ENCODE measurements at places on chromosomes 6 and 20.

- DNase-seq = no peak
Observed at GRCh38 chr20:48047447-48047846, 262.2 kb upstream of the SULF2 start.

DNA sequence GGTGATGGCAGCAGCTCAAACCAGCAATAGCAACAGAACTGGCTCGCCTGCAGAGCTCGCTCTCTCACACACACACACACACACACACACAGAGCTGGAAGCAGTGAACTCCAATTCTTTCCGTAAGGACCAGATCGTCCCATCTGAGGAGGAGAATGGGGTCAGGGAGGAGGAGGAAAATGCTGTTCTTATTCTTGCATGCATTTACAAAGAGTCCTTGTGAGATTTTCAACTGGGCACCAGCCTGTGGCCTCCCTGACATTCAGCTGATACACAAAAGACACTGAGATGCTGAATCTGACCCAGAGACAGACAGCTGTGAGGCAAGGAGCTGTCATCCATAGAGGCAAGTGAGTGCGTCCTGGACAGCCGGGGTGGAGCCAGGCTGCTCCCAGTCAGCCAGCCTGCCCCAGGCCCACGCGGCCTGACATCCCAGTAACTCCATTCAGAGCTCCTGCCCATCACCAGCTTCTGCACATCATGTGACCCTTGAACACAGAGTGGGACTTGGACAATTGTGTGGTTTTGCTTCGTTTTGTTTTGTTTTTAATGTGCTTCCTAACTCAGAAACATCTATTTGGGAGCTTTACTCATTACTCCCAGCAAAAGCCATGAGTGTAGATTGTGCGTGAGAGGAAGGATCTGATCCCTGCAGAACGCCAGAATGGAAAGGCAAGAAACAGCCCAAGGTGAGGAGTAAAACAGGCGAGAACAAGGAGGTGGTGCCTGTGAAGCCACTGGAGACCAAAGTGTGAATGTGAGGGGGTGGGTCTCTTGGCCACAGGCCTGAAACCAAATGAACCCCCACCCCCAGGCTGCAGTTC lies 2.1 kb downstream of the SERPINB9 start:
- DNase-seq = peak; percentile 44

- peak; percentile 35 for DNase-seq
Observed at GRCh38 chr6:168607272-168608112, 166.5 kb downstream of the SMOC2 start.

- peak; percentile 87 for DNase-seq
Observed at GRCh38 chr6:6927521-6928361, 180.0 kb upstream of the RREB1 start.

DNA sequence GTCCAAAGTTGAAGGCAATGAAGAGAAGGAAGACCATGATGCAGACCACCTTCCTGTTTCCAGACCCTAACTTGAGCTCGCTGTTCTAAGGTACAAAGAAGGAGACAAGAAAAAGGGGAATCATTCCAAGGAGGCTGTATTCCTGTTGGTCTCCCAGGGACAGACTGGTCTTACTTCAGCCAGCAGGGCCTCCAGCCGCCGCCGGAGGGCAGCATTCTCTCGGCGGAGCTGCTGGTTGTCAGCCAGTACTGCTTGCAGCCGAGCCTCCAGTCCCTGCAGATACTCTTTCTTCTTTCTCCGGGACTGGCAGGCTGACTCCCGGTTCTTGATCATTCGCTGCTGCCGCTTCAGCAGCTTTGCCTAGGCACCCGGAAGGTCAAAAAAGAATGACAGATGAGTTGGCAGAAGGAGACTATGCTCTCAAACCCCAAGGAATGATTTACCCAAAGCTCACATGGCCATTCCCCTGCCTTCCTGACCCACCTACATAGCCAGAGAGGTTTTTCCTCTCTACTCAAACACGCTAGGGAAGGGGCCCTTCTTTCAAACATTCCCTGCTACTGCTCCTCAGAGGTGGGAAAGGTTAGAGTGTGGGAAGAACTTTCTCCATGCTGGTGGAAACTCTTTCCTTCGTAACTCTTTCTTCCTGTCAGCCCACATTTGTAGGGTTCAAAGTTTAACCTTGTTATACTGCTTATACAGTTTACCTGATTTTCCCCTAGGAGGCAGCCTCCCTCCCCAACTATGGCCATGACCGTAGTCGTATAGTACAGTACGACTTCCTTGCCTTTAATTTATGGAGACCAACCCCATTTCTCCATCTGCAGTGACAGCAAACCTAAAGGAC lies 9.0 kb downstream of the ATF6B start:
- DNase-seq = peak; percentile 74

GRCh38 chr6:2768696-2769095 lies 3.5 kb downstream of the WRNIP1 start:
- DNase-seq = no peak

GRCh38 chr6:72111611-72112010 lies 225.3 kb downstream of the RIMS1 start:
- DNase-seq = no peak

DNA sequence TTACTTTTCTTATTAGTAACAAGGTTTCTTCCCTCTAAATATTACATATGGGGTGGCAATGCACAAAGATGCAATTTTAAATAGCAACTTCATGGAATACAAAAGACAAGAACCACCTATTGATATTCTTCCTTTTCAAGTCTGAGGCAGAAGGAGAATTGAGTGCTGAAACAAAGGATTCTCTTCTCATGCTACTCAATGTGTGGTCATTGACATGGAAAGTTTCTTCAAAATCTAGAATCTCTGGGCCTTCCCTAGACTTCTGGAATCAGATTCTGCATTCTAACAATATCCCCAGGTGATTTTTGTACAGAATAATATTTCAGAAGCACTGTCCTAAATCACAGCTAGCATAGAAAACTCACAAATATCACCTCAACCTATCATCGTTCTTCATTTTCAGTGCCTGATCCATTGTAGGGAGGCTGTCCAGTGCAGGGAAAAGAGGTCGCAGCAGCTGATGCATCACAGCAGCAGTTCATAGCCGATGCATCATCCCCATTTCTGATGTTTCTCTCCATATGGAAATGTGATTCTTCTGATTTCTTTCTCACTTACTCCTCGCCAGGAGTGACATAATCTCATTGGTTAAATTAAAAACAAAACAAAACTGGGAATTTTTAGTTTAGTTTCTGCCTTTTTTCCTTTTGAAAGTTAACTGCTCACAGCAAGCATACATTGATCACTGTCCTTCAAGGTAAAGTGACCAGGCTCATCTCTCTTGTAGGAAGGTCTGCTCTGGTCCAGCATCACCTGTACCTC lies 139.5 kb upstream of the FAM83B start:
- DNase-seq = no peak

GRCh38 chr20:48786951-48787705 lies 40.7 kb downstream of the PREX1 start:
- no peak for DNase-seq

- peak; percentile 47 for DNase-seq
Observed at GRCh38 chr6:46651006-46651405, 1.6 kb downstream of the CYP39A1 start.

DNA sequence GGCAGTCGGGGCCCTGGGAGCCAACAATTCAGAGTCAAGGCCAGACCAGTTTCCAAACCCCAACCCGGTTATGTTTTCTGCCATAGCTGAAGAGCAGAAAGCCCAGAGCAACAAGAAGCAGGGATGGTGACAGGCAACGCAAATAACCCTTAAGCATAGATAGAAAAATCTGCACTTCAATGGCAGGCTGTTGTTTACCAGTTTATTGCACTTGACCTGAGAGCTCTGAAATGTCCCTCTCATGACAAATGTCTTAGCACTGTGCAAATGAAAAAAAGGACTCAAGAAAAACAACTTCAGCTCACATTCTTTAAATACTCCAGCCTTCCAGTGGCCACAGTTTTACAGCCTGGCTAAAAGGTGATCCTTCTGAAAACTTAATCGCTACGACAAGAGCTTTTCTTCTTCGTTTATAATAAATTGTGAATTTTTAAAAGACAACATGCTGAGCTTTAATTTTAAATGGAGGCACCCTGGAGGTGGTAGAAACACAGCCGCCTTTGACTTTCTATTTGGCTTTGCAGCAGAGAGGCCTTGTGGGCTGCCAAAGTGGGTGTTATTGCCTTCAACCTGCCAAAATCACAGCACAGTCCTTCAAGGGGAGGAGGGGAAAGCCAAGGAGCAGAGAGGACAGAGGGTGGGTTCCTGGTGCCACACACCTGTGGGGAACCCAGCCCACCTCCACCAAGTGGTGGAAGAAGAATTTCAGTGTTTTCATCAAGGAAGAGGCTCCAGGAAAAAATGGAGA lies 289.5 kb upstream of the CDYL start:
- no peak for DNase-seq

DNA sequence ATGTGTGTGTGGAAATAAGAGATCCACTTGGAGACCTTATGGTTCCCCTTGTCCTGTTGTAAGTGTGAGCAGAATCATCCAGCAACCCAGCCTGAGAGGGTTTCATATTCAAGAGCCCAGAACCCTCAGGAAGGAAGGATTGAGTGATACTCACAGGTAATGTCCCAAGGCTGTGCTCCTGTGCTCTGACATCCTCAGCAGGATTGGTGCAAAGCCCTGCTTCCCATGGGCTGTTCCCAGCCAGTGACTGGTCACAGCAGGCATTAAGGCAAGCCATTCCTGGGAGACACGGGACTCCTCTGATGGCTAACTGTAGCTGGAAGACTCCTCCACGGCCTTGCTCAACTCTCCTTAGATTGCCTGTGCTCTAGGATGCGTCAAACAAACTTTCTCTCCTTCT lies 33.8 kb upstream of the HLA-G start:
- DNase-seq = no peak

GRCh38 chr20:10713161-10713560 lies 39.4 kb upstream of the JAG1 start:
- DNase-seq = no peak

- DNase-seq = no peak
Observed at GRCh38 chr20:35085477-35086225, 7.0 kb downstream of the TRPC4AP start.

GRCh38 chr6:109393886-109394281 lies 11.6 kb upstream of the CD164 start:
- no peak for DNase-seq

GRCh38 chr20:2692036-2692885 lies at the start of gene EBF4:
Gene EBF4, plus strand, starts transcription at chr20:2692780. Its CDS starts 866 bp downstream, at chr20:2693646.
- DNase-seq = peak; percentile 50

- no peak for DNase-seq
Observed at GRCh38 chr20:43467589-43467988, 9.9 kb downstream of the SRSF6 start.

GRCh38 chr6:125307150-125307838 lies 5.5 kb upstream of the HDDC2 start:
- no peak for DNase-seq

GRCh38 chr6:17022604-17023003 lies 79.2 kb upstream of the STMND1 start:
- DNase-seq = no peak

DNA sequence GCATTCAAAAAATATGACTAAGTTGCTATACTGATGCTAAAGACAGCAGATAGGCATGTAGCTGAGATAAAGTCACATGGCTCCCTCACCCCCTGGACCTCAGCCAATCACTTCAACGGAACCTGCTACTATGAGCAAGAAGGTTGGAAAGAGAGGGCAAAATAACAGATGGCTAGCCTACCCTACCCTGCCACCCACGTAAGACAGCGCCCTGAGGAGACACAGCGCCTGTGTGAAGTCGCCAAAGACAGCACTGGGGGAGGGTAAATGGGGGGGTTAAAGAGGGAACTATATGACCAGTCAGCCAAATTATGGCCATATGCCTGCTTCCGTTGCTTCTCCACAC lies 163.2 kb downstream of the RALGAPA2 start:
- DNase-seq = no peak

GRCh38 chr6:20479060-20479459 lies 55.2 kb upstream of the CDKAL1 start:
- no peak for DNase-seq

DNA sequence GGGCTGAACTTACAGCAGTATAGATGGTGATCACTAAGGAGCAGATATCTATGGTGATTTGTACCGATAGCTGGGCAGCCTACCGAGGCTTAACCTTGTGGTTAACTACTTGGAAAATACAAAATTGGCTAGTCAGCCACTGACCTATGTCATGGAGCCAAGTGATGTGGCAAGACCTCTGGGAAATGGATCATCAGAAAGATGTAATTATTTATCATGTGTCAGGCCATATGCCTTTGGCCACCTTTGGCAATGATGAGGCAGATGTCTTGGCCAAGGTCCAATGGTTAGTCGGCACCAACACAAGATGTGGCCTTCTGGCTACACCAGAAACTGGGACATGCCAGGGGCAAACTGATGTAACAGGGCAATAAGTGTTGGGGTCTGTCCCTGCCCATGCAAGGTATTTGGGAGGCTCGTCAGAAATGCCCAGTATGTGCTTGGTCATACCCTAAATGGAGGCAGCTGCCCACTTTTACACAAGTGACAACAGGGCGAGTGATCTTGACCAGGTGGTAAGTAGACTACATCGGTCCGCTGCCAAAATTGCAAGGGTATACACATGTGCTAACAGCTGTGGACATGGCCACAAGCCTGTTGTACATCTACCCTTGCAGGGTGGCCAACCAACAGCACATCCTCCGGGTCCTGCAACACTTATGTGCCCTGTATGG lies 30.1 kb downstream of the HDDC2 start:
- no peak for DNase-seq

DNA sequence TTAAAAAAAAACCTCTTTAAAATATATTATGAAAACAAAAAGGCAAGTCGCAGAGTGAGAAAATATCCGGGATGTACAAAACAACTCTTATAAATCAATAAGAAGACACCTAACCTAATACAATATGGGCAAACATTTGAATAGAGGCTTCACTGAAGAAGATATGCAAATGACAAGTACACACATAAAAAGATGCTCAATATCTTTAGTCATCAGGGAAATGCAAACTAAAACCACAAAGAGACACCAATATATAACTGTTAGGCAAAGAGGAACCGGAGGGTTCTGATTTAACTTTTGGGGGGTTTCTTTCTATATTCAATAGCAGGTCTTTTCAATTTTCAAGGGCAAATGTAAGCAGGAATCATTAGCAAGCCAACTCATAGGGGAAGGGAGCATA lies 480.7 kb upstream of the SPTLC3 start:
- DNase-seq = no peak

DNA sequence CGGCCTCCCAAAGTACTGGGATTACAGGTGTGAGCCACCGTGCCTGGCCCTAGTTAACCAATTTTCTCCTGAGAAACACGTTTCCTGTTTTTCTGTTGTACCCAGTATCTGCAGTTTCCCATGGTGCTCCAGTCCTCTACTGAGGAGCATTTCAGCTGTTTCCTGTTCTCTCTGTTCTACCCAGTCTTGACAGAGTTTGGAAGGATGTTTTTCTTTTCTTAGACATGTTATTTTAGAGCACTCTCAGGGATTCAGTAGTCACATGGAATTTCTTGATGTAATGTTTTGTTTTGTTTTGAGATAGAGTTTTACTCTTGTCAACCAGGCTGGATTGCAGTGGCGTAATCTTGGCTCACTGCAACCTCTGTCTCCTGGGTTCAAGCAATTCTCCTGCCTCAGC lies 129.8 kb upstream of the TIAM2 start:
- DNase-seq = no peak

DNA sequence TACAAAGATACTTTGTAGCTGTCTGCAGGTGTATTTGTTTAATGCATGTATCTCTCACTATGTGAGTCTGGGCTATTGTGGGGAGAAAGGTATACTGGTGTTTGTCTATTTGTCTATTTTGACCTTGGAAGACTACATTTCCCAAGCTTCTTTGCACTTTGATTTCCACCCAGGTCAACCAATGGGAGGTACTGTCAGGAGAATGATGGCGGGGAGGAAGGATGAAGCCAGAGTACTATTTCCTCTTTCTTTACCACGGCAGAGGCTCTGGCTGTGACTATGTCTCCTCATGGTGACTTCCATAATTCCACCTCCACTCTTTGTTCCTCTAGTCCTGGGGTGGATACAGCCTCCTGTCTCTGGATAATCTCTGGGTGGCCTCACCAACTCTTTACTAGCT lies 23.1 kb downstream of the LBP start:
- no peak for DNase-seq

Measured in right lung (tissue), 10 donors.